ENCODE measurements at places on chromosomes 3 and 15. TPM values are rescaled to one million over a fixed set of nuclear protein-coding genes. Genes with fewer than 3 reads are reported as not detected.

RAMAC gene
- 23.5 TPM for total RNA-seq

NAALADL2 gene
- total RNA-seq, result 15.7 TPM

GOLGA8J gene
- total RNA-seq, result not detected

AADAC gene
- total RNA-seq, result not detected

NGLY1 gene
- 47.0 TPM for total RNA-seq

TRPM1 gene
- not detected for total RNA-seq

P2RY1 gene
- 8.8 TPM for total RNA-seq

ECE2 gene
- 6.9 TPM for total RNA-seq

TBC1D21 gene
- total RNA-seq, result not detected

MYZAP gene
- 0.63 TPM for total RNA-seq

HES1 gene
- 14.7 TPM for total RNA-seq

CFAP20DC gene
- total RNA-seq, result 4.1 TPM

RASGRP1 gene
- 31.0 TPM for total RNA-seq

CCR4 gene
- not detected for total RNA-seq

STXBP5L gene
- 27.2 TPM for total RNA-seq

STARD5 gene
- 12.8 TPM for total RNA-seq

LTK gene
- total RNA-seq, result not detected

All from parietal lobe (tissue), 2 donors.